Sigmoid colon (tissue), 7 donors: ENCODE measurements at places on chromosomes 12 and 14. TPM values are rescaled to one million over a fixed set of nuclear protein-coding genes. Genes with fewer than 3 reads are reported as not detected.
A peak's percentile ranks its signal among the peaks of the same experiment; 100 is the strongest.

DNA sequence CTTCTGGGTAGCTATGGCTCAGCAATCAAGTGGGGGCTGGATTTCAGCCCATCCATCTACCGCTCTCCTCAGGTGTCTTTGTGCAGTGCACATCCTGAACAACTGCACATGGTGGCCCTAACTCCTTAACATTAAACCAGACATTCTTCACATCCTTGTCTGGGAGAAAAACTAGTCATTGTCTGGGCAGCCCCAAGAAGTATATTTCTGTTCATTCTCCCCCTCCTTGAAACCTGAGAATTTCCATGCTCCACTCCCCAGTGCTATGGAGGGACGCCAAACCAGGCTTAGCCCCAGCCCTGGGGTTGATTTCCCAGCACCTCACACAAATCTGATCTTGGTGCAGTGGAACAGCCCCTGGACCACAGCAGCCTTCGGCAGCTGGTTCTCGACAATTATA, 13.4 kb downstream of the MYL2 start:
- H3K4me3 ChIP-seq, result no peak overlapping the region
- DNase-seq, result no peak
- H3K36me3 ChIP-seq, result no peaks in the 10 kb centered on the region
- no peaks in the 10 kb centered on the region for H3K4me1 ChIP-seq

DNA sequence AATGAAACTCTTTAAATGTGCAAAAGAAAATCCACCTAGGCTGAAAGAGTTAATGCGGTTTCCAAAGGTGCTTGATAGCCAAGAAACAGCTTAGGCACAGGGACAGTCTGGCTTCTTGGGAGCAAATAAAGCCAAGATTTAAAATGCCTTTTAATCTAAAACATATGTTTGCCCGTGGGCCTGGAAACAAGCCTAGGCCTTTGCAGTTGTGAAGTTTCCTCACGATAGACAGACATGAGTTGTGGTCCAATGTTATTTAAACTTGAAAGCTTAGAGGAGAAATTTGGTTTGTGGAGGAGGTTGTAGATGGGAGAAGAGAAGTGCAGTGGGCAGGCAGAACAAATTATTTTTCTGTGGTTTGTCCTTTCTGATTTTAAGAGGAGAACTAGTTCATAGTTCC, 29.8 kb downstream of the PROX2 start:
- peaks cover 3% of the 10 kb centered on the region for H3K36me3 ChIP-seq
- no peaks in the 10 kb centered on the region for H3K27me3 ChIP-seq
- no peaks in the 10 kb centered on the region for H3K4me1 ChIP-seq
- no peak overlapping the region for H3K27ac ChIP-seq
- no peak overlapping the region for H3K4me3 ChIP-seq
- no peak for DNase-seq

DNA sequence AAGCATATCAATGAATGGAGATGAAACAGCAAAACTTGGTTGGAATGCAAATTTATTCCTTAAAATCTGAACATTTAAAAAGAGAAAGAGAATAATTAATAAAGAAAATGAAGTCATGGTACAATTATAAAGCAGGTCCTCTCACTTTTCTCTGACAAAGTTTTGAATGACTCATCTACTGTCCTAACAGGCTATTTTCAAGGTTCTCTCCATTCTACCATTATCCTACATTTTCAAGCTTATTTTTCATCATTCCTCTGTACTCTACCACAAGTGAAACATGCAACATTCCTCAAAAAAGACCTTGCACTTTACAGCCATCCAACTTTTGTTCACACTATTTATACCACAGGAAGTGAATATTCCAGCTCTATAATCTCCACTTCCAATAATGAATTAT, 36.9 kb upstream of the AP4S1 start:
- no peaks in the 10 kb centered on the region for H3K27me3 ChIP-seq
- no peak for DNase-seq
- H3K36me3 ChIP-seq, result no peaks in the 10 kb centered on the region
- H3K4me1 ChIP-seq, result peaks cover 73% of the 10 kb centered on the region
- peak overlapping the region; percentile 64 for H3K27ac ChIP-seq

- no peaks in the 10 kb centered on the region for H3K27me3 ChIP-seq
- no peak for DNase-seq
- H3K27ac ChIP-seq, result no peak overlapping the region
Observed at GRCh38 chr12:50948798-50949197, 3.5 kb upstream of the HIGD1C start.

GRCh38 chr12:101563212-101563611, 31.6 kb upstream of the MYBPC1 start:
- H3K27me3 ChIP-seq, result no peaks in the 10 kb centered on the region
- H3K27ac ChIP-seq, result no peak overlapping the region
- H3K36me3 ChIP-seq, result no peaks in the 10 kb centered on the region

GRCh38 chr12:25236190-25236589, 14.5 kb downstream of the KRAS start:
- H3K27ac ChIP-seq, result no peak overlapping the region
- DNase-seq, result no peak
- no peaks in the 10 kb centered on the region for H3K36me3 ChIP-seq
- H3K4me3 ChIP-seq, result no peak overlapping the region

GRCh38 chr12:19215115-19215514, 85.6 kb downstream of the PLEKHA5 start:
- H3K4me3 ChIP-seq, result no peak overlapping the region
- no peaks in the 10 kb centered on the region for H3K27me3 ChIP-seq
- peaks cover 3% of the 10 kb centered on the region for H3K4me1 ChIP-seq
- no peak overlapping the region for H3K27ac ChIP-seq
- DNase-seq, result no peak

DNA sequence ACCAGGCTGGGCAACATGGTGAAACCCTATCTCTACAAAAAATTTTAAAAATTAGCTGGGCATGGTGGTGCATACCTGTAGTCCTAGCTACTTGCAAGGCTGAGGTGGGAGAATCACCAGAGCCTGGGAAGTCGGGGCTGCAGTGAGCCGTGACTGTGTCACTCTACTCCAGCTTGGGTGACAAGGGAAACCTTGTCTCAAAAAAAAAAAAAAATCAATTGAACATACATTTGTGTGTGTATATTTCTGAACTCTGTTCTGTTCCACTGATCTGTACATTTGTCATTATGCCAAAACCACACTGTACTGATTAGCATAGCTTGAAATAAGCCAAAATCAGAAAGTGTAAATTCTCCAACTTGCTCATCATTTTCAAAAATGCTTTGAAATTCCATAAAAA, 254.6 kb downstream of the SOX5 start:
- no peaks in the 10 kb centered on the region for H3K27me3 ChIP-seq
- H3K4me1 ChIP-seq, result no peaks in the 10 kb centered on the region
- no peaks in the 10 kb centered on the region for H3K36me3 ChIP-seq

DNA sequence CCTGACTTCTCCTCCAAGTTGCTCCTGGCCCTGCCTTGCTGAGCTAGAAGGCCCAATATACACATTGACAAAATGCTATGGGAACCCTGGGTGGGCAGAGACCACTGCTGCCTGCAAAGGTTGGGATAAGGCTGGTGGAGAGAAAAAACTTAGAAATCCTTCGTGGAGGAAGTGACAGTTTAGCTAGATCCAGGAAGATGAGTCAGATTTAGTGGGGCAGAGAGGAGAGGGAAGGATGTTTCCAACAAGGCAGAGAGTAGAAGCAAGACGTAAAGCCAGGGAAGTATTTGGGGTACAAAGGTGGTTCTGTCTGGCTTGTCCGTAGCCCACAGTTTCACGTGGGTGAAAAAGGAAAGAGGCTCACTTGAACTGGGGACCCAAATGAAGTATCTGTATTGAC, 69.0 kb upstream of the CLMN start:
- no peak overlapping the region for H3K4me3 ChIP-seq
- H3K4me1 ChIP-seq, result no peaks in the 10 kb centered on the region
- H3K27ac ChIP-seq, result no peak overlapping the region
- no peak for DNase-seq
- H3K36me3 ChIP-seq, result no peaks in the 10 kb centered on the region
- no peaks in the 10 kb centered on the region for H3K27me3 ChIP-seq

- no peak overlapping the region for H3K4me3 ChIP-seq
- no peak overlapping the region for H3K27ac ChIP-seq
- no peaks in the 10 kb centered on the region for H3K27me3 ChIP-seq
- no peak for DNase-seq
Observed at GRCh38 chr12:28611115-28611435, 420.8 kb downstream of the CCDC91 start.

GRCh38 chr14:68952531-68953195, 26.4 kb downstream of the ACTN1 start:
- peak overlapping the region; percentile 98 for H3K27ac ChIP-seq
- no peaks in the 10 kb centered on the region for H3K4me1 ChIP-seq
- no peaks in the 10 kb centered on the region for H3K36me3 ChIP-seq

DNA sequence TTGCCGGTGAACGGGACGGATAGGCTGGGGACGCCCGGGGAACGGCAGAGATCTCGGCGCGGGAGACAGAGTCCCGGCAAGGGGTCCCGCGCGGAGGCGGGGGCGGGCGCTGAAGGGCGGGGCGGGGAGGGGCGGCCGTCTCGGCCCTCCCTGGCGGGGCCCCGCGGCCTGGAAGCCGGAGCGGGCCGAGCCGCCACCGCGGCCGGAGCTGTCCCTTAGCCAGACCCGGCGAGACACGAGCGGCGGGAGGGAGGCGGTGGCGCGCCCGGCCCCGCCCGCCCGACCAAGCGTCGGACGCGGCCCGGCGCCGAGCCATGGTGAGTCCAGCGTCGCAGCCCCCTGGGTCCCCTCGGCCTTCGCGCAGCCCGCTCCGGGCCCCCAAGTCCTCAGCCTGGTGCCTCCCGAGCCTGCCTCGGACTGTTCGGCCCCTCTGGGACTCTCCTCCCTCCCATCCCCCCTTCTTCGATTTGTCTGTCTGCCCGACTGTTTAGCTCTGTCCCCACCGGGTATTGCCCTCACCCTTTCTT, at the start of gene ARHGEF40:
ARHGEF40 (plus strand) TSS at position 222 of the 527 bp plus-strand sequence; CDS start at position 315, 93 bp downstream.
- no peaks in the 10 kb centered on the region for H3K36me3 ChIP-seq
- H3K4me1 ChIP-seq, result peaks cover 35% of the 10 kb centered on the region
- peak within 1 kb of the TSS; percentile 87 for H3K27ac ChIP-seq
- no peak for DNase-seq
- peak within 1 kb of the TSS; percentile 85 for H3K4me3 ChIP-seq

Gene ZNF384
- total RNA-seq, result 28.5 TPM

Gene PTPRR
- total RNA-seq, result 4.2 TPM

Gene RAB35
- total RNA-seq, result 17.5 TPM

Gene LTB4R2
- total RNA-seq, result 3.2 TPM

Gene SH2B3
- 15.5 TPM for total RNA-seq

Gene MSRB3
- 232 TPM for total RNA-seq
